ENCODE measurements at places on chromosomes 7 and 10.

GRCh38 chr10:22683140-22683389 is 31.3 kb downstream of the PIP4K2A start:
- DNase-seq, result no peak

GRCh38 chr10:75540981-75541380 is 109.6 kb downstream of the LRMDA start:
- DNase-seq, result no peak

DNA sequence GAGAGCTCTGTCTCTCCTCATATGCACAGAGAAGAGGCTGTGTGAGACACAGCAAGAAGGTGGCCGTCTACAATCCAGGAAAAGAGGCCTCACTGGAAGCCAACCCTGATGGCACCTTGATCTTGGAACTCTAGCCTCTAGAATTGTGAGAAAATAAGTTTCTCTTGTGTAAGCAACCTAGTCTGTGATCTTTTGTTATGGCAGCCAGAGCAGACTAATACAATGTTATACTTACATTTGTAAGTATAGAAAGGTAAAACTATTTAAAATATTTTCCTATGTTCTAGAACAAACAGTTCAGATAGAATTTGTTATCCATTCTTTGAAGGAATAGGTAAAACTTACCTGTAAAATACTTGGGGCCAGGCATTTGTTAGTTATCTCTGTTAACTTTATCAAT is 53.3 kb downstream of the LRMDA start:
- no peak for DNase-seq

- no peak for DNase-seq
Observed at GRCh38 chr10:33160151-33160550, 174.3 kb downstream of the NRP1 start.

DNA sequence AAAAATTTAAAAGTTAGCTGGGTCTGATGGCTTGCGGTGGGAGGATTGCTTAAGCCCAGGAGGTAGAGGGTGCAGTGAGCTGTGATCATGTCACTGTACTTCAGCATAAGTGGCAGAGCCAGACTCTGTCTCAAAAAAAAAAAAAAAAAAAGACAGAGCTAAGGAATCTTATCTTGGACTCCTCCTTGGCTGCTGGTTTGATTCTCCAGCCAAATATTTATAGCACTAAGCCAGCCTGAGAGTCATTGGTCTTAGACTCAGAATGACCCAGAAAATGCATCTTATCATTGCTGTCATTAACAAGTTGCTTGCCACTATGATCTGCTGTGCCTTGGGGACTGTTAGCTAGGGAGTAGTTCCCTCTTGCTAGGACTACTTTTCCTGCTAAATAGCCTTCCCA is 164.7 kb downstream of the GNAT3 start:
- no peak for DNase-seq

GRCh38 chr7:1263391-1263951 is 30.8 kb downstream of the UNCX start:
- DNase-seq, result no peak

Data from stimulated activated CD4-positive, alpha-beta T cell treated with anti-CD3 and anti-CD28 coated beads, TNF-alpha, amount 100 ng/mL, for 24 hours (primary cell).